ENCODE measurements at places on chromosomes 4 and X. TPM values are rescaled to one million over a fixed set of nuclear protein-coding genes. Genes with fewer than 3 reads are reported as not detected.
A peak's percentile ranks its signal among the peaks of the same experiment; 100 is the strongest.

The CACNA1F gene
- total RNA-seq = 0.47 TPM

- DNase-seq = peak; percentile 23
- peaks cover 3% of the 10 kb centered on the region for H3K4me1 ChIP-seq
- H3K27me3 ChIP-seq = no peaks in the 10 kb centered on the region
- H3K27ac ChIP-seq = peak overlapping the region; percentile 95
- H3K4me3 ChIP-seq = peak overlapping the region; percentile 39
These were observed 9.3 kb upstream of the SAT1 start for GRCh38 chrX:23773601-23774175.

The GRIA3 gene
- total RNA-seq = 0.90 TPM

GRCh38 chr4:111718763-111719559 is 426.3 kb upstream of the FAM241A start:
- no peaks in the 10 kb centered on the region for H3K36me3 ChIP-seq
- H3K27ac ChIP-seq = no peak overlapping the region
- no peaks in the 10 kb centered on the region for H3K4me1 ChIP-seq
- no peaks in the 10 kb centered on the region for H3K27me3 ChIP-seq
- no peak for DNase-seq
- H3K4me3 ChIP-seq = no peak overlapping the region

- no peak overlapping the region for H3K27ac ChIP-seq
- H3K4me3 ChIP-seq = no peak overlapping the region
- H3K4me1 ChIP-seq = peaks cover 9% of the 10 kb centered on the region
- peaks cover 9% of the 10 kb centered on the region for H3K27me3 ChIP-seq
- DNase-seq = no peak
These were observed 10.8 kb downstream of the JAKMIP1 start for GRCh38 chr4:6189511-6189910.

DNA sequence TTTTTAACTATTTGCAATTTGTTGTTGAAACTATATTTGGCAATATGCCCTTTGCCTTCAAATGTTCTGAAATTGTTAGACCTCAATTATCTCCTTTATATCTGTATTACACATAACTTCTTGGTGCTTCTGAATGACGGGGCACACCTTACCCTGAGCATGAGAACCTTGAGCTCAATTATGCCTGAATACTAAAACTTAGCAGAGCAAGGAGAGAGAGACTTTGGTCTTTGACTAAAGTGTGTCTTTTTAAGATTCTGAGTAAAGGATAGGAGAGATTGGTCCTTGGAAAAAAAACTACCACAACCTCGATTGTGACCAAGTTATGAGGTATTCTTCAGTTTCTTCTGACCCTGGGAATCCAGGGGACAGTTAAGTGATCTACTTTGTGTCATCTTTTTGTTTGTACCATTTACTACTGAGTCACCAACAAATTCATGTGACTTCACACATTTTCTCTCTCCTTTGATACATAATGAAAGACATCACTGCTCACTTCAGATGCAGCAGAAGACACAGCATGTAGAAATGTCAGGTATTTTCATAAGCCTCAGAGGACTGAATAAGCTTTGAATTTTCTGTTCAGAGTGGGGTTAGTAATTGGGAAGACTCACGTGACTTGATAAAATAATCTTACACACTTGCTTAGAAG is 51.4 kb downstream of the PTTG2 start:
- no peak for DNase-seq
- no peak overlapping the region for H3K27ac ChIP-seq
- H3K36me3 ChIP-seq = no peaks in the 10 kb centered on the region
- no peaks in the 10 kb centered on the region for H3K27me3 ChIP-seq
- H3K4me3 ChIP-seq = no peak overlapping the region

The FRMD7 gene
- not detected for total RNA-seq

- H3K4me1 ChIP-seq = no peaks in the 10 kb centered on the region
- no peak overlapping the region for H3K27ac ChIP-seq
- H3K27me3 ChIP-seq = no peaks in the 10 kb centered on the region
- no peaks in the 10 kb centered on the region for H3K36me3 ChIP-seq
- DNase-seq = no peak
These were observed 26.3 kb downstream of the GPC3 start for GRCh38 chrX:133958997-133959688.

DNA sequence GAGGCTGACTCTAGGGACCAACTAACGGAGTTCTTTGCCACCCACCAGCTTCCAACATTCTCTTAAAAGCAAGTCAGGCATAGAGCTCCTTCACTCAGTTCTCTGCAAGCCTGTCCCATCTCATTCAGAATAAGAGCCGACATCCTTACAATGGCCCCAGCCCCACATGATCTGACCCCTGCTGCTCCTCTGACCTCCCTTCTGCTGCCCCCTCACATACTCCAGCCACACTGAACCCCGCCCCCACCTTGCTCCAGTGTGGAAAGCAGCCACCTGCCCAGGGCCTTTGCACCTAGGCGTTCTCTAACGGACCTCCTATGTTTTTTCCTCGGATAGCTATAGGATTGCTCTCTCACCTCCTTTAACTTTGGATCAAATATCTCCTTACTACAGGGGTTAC is 143.2 kb upstream of the ETNPPL start:
- H3K27me3 ChIP-seq = peaks cover 7% of the 10 kb centered on the region
- no peak for DNase-seq
- no peaks in the 10 kb centered on the region for H3K4me1 ChIP-seq

The NFKB1 gene
- total RNA-seq = 251 TPM

DNA sequence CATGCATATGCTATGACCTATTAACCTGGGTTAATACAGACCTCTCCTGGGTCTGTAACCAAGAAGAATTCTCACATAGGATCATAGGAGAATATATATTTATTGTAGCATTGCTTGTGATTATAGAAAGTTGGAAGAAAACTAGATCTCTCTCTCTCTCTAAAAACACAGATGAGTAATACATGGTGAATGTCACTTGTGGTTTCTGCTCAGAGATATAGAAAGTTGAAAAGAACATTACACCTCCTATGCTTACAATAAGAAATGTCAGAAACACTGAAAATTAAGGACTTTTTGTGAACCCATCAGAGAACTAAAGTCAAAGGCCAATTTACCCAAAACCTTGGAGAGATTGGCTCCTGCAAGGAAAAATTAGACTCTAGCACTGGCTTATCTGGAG is 1389.5 kb downstream of the FAM133A start:
- no peaks in the 10 kb centered on the region for H3K36me3 ChIP-seq
- H3K27me3 ChIP-seq = no peaks in the 10 kb centered on the region
- no peak overlapping the region for H3K4me3 ChIP-seq
- no peak for DNase-seq

GRCh38 chr4:37821953-37822605 is 4.4 kb upstream of the PGM2 start:
- no peaks in the 10 kb centered on the region for H3K27me3 ChIP-seq
- H3K27ac ChIP-seq = no peak overlapping the region
- no peak overlapping the region for H3K4me3 ChIP-seq
- H3K36me3 ChIP-seq = peaks cover 6% of the 10 kb centered on the region
- DNase-seq = no peak

The UCHL1 gene
- not detected for total RNA-seq

The UGT2B17 gene
- not detected for total RNA-seq

GRCh38 chrX:82218361-82218760 is 1016.5 kb downstream of the SH3BGRL start:
- no peak overlapping the region for H3K27ac ChIP-seq
- H3K4me3 ChIP-seq = no peak overlapping the region
- no peaks in the 10 kb centered on the region for H3K36me3 ChIP-seq
- no peaks in the 10 kb centered on the region for H3K27me3 ChIP-seq

GRCh38 chr4:138736362-138736761 is 279.2 kb upstream of the NOCT start:
- H3K36me3 ChIP-seq = no peaks in the 10 kb centered on the region
- no peak for DNase-seq
- H3K27ac ChIP-seq = no peak overlapping the region
- H3K27me3 ChIP-seq = no peaks in the 10 kb centered on the region

GRCh38 chr4:686413-687040 is 2.4 kb downstream of the SLC49A3 start:
- peaks cover 14% of the 10 kb centered on the region for H3K27me3 ChIP-seq
- peaks cover 4% of the 10 kb centered on the region for H3K4me1 ChIP-seq

Data from T-helper 17 cell (primary cell).